Fibroblast of pulmonary artery (primary cell): ENCODE measurements at places on chromosomes 4 and X.

- no peak for DNase-seq
Measured at GRCh38 chr4:183072176-183072575, 26.9 kb upstream of the WWC2 start.

GRCh38 chr4:21184788-21185187 lies 484.5 kb downstream of the PACRGL start:
- DNase-seq: no peak

DNA sequence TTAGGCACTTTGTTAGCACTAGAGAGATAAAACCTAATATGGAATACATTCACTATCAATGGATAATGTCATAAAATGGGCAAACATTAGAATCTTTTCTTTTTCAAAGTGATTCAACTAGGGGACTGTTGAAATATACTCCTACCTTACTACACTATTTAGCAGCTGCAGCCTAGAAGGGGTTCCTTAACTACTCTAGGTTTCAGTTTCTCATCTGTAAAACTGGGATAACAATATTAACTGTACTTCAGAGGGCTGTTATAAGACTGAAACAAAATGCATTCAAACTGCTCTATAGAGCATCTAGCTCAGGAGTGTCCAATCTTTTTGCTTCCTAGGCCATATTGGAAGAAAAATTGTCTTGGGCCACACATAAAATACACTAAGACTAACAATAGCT lies 147.4 kb downstream of the CDS1 start:
- no peak for DNase-seq

GRCh38 chr4:99987681-99988080 lies 37.6 kb upstream of the H2AZ1 start:
- no peak for DNase-seq

DNA sequence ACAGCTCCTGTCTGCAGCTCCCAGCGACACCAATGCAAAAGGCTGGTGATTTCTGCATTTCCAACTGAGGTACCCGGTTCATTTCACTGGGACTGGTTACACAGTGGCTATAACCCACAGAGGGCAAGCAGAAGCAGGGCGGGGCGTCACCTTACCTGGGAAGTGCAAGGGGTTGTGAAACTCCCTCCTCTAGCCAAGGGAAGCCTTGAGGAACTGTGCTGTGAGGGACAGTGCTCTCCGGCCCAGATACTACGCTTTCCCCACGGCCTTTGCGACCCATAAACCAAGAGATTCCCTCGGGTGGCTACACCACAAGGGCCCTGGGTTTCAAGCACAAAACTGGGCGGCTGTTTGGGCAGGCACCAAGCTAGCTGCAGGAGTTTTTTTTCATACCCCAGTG lies 218.9 kb downstream of the PPP3CA start:
- DNase-seq: no peak

- DNase-seq: no peak
Measured at GRCh38 chrX:6067600-6067999, 161.1 kb downstream of the NLGN4X start.

DNA sequence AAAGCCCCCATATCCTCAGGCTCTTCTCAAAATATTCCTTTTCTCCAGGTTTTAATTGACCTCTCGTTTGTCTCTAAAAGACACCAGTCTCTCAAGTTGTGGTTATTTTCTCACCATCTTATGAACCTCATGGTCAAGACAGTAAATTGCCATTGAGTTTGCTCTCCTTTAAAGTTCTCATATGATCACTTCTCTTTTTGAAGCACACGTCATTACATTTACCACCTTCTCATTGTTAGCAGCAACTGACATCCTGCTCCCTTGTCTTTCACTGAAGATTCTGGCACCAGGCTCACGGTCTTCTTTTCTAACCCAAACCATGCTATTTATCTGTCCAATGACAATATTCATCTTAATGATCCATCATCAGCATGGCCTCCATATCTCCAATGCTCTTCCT lies 324.2 kb downstream of the TMA16 start:
- no peak for DNase-seq

DNA sequence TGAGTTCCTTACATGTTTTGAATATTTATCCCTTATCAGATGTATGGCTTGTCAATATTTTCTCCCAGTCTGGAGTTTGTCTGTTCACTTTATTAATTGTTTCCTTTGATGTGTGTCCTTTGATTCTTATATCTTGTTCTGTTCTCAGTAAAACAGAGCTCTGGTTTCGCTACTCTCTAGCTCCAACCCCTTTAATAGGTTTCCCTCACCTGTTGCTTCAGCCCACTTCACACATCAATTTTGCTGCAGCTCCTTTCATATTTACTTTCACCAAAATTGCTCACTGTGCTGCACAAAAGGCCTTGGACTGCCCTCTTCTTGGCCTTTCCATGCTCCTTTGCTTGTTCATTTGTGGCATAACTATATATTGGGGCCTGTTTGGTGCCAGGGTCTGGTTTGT lies 85.1 kb downstream of the CFAP299 start:
- no peak for DNase-seq

DNA sequence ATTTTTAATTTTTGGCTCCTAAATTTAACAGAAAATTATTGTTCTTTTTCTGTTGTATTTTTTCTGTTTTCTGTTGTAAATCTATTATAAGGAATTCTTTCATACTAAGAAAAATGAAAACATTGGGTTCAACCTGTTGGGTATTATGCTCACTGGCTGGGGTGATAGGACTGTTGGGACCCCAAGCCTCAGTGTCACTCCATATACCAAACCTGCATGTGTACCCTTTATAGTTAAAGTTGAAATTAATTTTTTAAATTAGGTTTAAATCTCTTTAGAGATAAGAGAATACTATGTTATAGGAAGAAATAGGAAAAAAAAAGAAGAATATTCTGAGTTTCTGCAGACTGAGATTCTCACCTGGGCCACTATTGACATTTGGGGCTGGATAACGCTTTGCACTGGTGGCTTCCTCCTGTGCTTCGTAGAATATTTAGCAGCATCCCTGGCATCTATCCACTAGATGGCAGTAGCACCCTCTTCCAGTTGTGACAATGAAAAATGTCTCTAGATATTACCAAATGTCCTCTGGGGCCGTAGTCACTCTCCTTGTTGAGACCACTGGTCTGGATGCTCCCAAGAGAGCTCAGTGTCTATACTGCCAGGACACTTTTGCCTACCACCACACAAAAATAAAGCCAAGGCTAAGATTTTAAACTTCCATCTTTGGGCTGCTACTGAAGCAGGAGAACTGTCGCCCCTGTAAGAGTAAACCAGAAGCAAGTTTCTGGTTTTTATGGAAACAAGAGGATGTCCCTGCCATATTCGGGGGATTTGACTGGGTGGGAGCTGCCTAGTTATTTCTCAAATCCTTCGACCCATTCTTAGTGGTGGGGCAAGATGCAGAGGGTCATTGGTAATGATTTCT lies 22.4 kb upstream of the CLTRN start:
- peak; percentile 66 for DNase-seq

DNA sequence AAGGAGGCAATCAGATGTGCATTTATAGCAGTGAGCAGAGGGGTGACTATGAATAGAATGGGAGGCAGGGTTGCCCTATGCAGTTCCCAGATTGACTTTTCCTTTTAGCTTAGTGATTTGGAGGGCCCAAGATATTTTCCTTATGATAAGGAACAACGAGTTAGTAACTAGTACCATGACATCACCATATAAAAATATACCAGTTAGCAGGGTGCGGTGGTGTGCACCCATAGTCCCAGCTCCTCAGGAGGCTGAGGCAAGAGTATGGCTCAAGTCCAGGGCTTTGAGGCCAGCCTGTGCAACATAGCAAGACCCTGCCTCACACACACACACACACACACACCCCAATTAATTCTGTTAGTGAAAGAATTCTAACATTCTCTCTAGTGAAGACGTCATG lies 53.0 kb downstream of the IL13RA2 start:
- peak; percentile 20 for DNase-seq

- peak; percentile 43 for DNase-seq
Measured at GRCh38 chrX:107825698-107826237, at the start of gene MID2. Gene MID2, plus strand, starts transcription at chrX:107825866. Its CDS starts 561 bp downstream, at chrX:107826427.

DNA sequence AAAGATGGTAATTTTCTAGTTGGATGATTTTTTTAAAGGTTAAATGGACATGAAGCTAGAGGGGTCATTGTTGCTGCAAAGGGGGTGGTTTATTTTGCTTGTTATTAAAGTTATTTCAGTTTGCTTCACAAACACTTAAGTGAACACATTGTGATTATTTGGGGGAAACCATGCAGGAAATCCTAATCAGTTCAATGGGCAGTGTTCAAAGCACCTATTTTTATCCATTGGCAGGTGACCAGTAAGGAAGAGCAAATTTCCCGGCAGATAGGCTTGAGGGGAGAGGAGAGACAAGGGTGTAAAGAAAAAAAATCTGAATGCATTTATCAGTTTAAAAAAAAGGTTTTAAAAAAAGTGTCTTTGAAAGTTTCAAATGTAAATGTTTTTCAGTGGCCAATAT lies 17.6 kb downstream of the GPR174 start:
- DNase-seq: no peak

- no peak for DNase-seq
Measured at GRCh38 chrX:11739776-11740175, 18.3 kb upstream of the MSL3 start.

DNA sequence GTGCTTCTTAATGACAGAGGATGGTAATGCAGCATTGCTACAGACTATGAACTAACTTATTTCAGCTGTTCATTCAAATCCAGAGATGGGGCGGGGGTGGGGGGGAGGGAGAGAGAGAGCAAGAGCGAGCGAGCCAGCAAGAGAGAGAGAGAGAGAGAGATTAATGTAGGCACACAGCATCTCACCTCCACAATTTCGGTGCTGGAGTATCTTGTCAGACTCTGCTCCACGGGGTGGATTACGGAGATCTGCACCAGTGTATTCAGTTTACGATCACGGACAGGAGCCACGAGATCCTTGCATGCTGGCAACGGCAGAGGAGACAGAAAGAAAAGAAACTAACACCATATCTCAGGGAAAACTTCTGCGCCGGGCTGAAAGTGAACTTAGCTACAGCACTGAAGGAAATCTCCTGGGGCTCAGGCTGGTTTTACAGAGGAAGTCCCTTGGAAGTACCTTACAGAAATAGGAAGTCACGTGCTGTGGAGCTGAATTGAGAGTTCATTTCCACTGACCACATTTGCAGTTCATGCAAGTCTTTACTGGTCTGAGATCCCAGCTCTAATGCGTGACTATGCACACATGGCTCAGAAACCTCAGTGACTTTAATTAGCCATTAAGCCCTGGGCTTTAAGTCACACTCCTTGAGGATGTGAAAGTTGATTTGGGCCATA lies 440.9 kb downstream of the INPP4B start:
- peak; percentile 79 for DNase-seq

GRCh38 chrX:4382273-4382672 lies 668.8 kb upstream of the PRKX start:
- no peak for DNase-seq

GRCh38 chr4:183081116-183081469 lies 18.0 kb upstream of the WWC2 start:
- no peak for DNase-seq
